ENCODE measurements at places on chromosomes 7 and 10. TPM values are rescaled to one million over a fixed set of nuclear protein-coding genes. Genes with fewer than 3 reads are reported as not detected.

DNA sequence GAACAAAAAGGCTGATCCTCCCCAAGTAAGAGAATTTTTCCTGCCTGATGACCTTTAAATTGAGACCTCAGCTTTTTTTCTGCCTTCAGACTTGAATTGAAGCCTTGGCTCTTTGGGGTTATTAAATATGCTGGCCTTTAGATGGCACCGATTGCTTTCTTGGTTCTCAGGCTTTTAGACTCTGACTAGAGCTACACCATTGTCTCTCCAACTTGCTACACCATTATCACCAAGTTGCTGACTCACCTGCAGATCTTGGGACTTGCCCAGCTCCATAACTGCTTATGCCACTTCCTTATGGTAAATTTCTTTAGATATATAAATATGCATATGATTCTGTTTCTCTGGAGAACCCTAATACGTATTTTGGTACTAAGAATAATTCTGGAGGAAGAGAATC lies 3.1 kb upstream of the ABCA13 start:
- no peak for DNase-seq

GRCh38 chr10:124619195-124619594 lies 125.0 kb downstream of the FAM53B start:
- no peak for DNase-seq

DNA sequence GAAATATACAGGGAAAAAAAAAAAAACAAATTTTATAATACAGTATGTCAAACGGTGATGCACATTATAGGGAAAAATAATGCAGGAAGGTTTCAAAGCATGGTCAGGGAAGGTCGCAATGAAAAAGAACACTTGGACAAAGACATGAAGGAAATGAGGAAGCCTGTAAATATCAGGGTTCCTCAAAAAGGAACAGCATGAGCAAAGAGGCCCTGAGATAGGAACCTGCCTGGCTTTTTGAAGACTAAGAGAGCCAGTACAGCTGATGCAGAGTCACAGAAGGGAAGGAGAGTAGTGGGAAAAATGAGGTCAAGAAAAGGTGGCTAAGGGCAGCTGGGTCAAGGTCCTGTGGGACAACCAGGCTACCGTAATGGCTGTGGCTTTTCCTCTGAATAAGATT lies 1.9 kb downstream of the VPS41 start:
- DNase-seq: peak; percentile 48

- no peak for DNase-seq
Observed at GRCh38 chr10:114577133-114577532, 80.9 kb downstream of the ABLIM1 start.

DNA sequence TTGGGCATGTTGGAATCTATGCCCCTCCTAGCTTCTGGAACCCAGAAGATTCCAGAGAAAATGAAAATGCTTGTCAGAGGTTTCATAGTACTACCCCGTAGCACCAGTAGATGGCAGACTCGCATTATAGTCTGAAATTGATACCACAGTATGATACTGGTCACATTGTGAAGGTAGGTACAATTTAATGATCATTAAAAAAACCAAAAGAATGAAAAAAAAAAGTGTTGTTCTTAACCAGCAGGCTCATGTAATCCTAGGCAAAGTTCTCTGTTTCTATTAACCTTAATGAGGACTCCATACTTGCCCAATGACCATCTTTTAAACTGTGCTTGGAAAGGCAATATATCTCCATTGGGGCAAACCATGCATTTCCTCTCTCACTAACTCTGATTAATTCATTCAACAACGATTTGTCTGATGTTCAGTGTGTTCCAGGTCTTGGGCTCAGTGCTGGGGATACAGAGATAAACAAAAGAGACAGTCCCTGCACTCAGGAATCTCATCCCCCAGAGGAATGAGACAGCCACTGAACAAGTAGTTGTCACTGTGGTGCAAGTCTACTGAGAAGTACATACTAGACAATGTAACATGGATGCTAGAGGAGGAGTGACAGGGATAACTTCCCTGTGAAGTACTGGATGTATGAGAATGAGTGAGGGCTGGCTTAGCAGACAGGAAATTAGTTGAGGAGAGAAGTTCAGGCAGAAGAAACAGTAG lies 223.5 kb upstream of the PHYHIPL start:
- DNase-seq: no peak

DNA sequence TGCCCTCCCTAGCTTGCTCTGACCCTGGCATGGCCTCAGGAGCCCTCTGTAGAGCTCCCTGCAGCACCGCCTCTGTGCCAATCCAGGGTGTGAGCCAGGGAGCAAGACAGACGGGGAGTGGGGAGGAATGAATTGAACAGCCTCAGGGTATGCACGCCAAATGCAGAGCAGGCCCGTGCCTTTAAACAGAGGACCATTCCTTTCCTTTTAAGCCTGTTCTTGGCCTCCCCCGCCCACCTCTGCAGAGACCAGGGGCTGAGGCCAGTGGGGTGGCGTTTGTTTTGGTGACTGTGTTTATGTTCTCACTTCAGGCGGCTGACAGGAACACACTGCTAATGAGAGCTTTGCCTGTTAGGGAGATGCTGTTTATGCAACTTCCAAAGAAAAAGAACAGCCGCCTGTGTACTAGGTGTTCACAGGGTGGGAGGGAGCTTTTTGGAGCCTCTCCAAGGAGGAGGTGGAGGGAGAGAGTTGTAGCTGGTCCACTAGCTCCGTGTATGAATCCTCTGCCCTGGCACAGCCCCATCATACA lies 528.1 kb upstream of the DPP6 start:
- DNase-seq: no peak

DNA sequence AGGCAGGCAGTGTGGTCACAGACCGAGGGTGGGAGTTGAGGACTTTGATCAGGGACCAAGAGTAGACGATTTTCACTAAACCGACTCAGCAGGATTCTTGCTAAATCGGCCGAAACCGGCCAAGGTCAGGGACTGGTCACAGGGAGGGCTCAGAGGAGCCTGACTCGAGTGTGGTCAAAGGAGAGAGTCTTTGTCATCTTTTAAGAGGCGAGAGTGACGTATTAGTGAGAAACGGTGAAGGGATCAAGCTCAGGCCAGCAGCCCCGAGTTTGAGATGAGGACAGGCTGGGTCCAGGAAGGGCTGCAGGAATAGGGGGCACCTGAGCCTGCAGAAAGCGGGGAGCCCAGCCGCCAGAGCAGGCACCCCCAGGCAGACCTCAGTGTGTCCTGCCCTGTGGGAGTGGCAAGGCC lies 41.6 kb upstream of the FAM20C start:
- peak; percentile 92 for DNase-seq

GRCh38 chr7:27108390-27109127 lies 6.1 kb upstream of the HOXA2 start:
- DNase-seq: no peak

- no peak for DNase-seq
Observed at GRCh38 chr7:151705636-151706276, 171.2 kb downstream of the PRKAG2 start.

DNA sequence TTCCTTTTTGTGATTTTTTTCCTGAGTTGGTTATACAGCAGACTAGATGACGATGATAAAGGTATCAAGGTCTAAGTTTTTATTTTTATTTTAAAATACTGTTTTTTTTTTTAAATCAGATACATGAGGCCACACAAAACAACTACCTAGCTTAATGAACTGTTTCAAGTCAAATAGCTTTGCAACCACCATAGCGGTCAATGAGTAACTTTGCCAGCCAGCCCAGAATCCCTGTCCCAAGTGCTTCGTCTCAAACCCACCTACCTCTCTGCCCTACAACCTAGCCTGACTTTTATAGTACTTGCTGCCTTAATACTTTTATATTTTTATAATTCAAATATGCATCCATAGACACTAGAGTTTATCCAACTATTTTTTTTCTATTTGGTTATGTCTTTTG lies 676.5 kb downstream of the NRG3 start:
- no peak for DNase-seq

- DNase-seq: no peak
Observed at GRCh38 chr7:596071-596818, 76.6 kb upstream of the PDGFA start.

DNA sequence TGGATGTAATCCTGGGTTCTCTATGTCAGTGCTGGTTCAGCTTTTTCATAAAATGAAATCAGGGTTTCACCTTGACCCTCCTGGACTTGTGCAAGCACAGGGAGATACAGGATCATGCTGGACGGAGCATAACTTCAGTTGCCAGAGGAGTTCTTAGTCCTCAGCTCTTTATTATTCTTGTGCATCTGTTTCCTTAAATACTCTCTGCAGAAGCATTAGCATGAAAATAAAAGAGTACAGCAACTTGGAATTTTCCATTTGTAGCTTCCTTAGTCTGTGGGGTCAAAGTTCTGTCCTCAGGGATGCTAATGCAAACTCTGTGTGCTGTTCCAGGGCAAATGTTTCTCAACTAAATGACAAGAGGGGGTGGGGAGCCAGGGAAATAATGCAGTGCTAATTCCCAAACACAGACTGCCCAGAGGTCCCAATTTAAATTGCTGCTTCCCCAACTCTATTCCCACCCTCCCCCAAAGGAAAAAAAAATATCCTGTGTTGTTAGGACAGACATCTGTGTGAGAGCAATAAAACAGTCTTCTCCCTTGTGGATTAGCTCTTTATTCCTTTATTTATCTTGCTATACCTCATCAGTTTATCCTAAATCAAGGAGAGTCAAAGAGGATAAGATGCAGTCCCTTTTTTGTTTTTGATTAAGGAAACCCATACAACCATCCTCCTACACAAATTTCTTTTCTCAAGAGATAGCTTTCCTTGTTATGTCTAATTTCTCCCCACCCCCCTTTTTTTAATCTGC lies 905.0 kb downstream of the LRMDA start:
- DNase-seq: no peak

GRCh38 chr10:124898471-124898870 lies 43.5 kb upstream of the ZRANB1 start:
- no peak for DNase-seq

GRCh38 chr7:66198469-66198868 lies 6.7 kb upstream of the TPST1 start:
- no peak for DNase-seq

DNA sequence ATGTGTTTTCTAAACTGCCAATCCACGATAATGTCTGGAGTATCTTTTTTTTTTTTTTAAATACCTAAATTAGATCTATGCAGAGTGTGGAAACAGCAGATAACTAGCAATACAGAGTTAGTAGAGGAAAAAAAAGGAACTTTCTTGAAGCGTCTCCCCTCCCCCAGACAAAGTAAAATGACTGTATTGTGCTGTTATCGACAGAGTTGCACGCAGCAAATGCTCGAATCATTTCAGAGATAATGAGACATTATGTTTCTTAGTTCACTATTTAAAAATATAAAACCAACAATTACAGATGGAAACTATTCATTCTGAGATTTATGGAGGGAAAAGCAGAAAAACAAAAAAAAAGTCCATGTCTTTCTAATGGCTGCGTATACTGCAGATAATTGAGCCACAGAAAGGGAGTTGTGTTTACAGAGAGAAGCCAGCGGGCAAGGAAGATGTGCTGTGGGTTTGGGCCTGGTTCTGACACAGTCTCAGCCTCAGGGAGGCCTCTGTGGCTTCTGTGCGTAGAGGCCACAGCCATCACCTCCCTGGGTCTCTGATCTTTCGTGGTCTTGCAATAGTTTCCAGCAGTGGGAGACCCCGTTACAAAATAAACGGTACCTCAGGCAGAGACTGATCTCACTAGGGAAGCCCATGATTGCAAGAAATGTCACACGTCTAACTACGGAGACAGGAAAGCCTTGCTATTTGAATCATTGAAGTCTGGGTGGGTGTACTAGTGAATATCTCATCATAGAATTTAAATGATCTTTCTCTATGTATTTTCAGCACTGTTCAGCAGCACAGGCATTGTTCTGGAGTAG lies 19.1 kb upstream of the KLF6 start:
- peak; percentile 81 for DNase-seq

- peak; percentile 67 for DNase-seq
Observed at GRCh38 chr7:131004371-131004770, 270.4 kb upstream of the KLF14 start.

GRCh38 chr7:9029681-9030530 lies 596.5 kb downstream of the NXPH1 start:
- DNase-seq: no peak

GRCh38 chr7:48363174-48363573 lies 191.9 kb downstream of the ABCA13 start:
- no peak for DNase-seq

DNA sequence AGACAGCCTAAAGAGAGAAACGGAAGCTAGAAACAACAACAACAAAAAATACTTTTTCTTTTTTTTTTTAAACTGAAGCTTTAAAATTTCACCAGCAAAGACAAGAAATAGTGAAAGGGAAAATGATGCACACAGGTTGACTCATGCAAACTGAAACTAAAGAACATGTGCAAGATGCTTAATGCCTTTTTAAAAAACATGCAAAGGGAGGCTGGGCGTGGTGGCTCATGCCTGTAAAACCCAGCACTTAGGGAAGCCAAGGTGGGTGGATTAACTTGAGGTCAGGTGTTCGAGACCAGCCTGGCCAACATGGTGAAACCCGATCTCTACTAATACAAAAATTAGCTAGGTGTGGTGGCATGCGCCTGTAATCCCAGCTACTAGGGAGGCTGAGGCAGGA lies 15.1 kb upstream of the CUBN start:
- DNase-seq: no peak

DNA sequence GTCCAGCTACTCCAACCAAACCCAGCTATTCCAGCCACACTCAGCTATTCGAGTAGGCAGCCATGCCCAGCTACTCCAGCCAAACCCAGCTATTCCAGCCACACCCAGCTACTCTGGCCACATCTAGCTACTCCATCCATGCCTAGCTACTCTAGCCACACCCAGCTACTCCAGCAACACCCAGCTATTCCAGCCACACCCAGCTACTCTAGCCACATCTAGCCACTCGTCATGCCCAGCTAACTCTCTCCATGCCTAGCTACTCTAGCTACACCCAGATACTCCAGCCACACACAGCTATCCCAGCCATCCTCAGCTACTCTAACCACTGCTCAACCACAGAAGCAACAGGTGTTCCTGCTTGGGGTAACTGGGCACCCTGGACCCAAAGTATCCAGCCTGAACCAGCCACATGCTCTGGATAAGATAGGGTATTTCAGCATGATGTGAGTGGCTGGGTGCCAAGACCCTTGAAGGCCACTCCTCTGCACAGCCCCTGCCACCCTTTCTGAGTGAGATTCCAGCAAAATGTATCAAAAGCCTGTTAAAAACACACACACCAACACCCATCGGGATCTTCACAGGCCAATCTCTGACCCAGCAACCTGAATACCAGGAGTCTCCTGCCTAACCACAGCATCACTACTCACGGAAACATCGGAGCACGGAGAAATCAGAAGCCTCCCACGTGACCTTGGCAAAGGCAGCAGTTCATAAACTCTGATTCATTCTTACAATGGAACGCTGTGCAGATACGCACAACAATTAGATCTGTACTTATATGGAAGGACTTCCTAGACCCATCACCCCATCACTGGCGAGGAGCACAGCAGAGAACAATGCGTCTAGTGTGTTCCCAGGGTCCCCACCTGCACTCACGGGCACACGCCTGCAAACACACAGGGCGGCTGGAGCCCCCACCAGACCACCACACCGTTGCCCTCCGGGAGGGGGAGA lies 51.8 kb upstream of the DNAAF5 start:
- no peak for DNase-seq

- DNase-seq: no peak
Observed at GRCh38 chr7:151068069-151068773, 8.8 kb downstream of the SLC4A2 start.

- no peak for DNase-seq
Observed at GRCh38 chr10:89343089-89343767, 15.4 kb downstream of the IFIT3 start.

The HELLS gene
- polyA plus RNA-seq: 0.04 TPM

The CLDN3 gene
- not detected for polyA plus RNA-seq

The OR9A2 gene
- polyA plus RNA-seq: not detected

The ASAH2 gene
- not detected for polyA plus RNA-seq

The CALHM1 gene
- not detected for polyA plus RNA-seq

The PTF1A gene
- not detected for polyA plus RNA-seq

Data from CD14-positive monocyte (primary cell).